ENCODE measurements at places on chromosomes 1 and 21.

GRCh38 chr1:38561725-38562124 is 297.8 kb downstream of the RRAGC start:
- no peak for DNase-seq

- no peak for DNase-seq
Observed at GRCh38 chr1:162093095-162093494, 23.6 kb downstream of the NOS1AP start.

- no peak for DNase-seq
Observed at GRCh38 chr21:46674430-46675007, 39.0 kb downstream of the PRMT2 start.

GRCh38 chr21:38250991-38251418 is 5.8 kb upstream of the KCNJ15 start:
- DNase-seq = no peak

DNA sequence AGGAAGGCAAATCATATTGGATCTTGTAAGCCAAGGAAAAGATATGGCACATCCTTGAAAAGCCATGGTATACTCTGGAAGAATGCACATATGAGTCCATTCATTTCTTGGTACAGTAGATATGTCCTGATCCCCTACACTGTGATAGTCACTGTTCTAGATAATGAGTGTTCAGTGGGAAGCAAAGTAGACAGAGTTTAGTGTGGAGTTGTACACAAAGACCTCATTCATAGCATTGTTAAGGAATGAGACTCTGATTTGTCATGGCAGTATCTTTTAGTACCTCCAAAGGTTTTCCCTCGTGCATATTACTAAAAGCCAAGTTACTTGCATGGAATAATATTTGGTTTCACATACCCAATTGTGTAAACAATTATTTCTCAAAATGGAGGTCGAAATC is 204.7 kb downstream of the NFIA start:
- DNase-seq = no peak

- no peak for DNase-seq
Observed at GRCh38 chr1:173355281-173356031, 121.7 kb upstream of the PRDX6 start.

DNA sequence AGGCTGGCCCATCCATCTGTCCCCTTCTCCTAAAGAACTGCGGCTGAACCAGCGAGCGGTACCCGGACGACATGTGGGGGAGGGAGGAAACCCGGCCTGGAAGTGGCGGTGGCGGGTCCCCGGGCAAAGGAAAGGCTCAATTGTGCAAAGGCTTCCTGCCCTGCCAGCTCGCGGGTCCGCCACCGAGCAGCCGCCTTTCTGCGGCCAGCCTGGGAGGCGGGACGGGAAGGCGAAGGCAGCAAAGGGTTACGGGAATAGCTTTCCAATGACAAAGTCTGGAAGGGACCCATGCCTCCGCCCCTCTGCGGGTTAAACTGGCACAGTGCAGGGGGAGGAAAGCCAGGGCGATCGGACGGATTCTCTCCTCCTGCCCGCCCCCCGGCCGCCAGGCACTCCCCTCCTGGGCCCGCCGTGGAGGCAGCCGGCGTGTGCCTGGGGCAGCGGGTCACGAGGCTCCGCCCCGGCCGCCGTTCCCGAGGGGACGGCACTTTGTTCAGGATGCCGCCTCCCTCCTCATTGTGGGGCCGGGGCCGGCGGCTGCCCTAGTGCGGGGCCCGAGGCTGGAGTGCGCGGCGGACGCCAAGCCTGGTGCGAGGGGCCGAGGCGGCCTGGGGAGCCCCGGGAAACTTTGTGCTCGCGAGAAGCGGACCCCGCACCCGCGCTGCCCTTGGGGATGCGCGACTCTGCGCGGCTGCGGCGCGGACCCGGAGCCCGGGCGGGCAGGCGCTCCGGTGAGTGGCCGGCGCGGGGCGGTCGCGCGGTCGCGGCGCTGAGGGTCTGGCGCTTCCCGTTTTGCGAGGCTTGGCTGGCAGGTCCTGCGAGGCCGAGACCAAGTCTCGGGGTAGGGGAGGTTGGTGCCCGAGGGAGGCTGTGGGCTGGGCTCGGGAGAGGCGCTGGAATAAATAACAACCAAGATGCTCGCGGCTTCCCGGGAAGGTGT is at the start of gene NAV1:
NAV1 (plus strand) TSS at position 516 of the 940 bp plus-strand sequence. CDS start 83,758 bp downstream, outside the sequence.
- no peak for DNase-seq

DNA sequence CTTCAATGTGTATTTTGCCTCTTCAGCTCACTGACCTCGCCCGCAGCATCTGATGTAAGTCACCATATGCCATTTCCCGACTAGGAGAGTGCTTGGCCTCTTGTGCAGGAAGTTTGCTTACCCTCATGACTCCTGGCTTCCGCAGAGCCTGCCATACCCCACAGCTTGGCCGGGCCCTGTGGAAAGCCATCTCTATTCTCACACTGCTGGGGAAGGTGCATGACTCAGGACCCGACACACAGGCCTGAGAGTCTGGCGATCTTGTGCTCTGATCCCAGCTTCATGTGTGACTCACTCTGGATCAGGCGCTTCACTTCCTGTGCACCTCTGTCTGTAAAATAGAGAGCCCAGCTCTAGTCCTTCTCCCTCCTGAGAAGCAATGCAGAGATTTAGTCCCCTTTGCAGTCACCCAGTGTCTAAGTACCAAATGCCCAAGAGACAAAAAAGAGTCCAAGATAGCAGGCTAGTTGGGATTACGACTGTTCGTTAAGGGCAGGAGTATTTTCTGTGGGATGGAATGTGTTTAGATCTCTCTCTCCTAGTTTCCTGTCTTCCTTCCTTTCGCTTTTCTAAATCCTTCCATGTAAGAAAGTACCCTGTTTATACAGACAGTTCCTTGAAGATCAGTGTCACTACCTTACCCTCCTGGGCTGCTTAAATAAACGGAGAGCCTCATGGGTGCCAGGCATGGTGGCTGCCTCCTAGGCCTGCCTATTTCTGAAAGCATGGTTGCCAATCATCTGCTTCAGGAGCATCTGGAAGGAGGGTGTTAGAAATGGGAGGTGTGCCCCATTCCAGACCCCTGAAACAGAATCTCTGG is 62.8 kb upstream of the KIF26B start:
- no peak for DNase-seq

GRCh38 chr1:174534789-174535188 is 87.0 kb downstream of the GPR52 start:
- DNase-seq = no peak

GRCh38 chr1:64469977-64470664 is at the start of gene CACHD1:
CACHD1 (plus strand) TSS chr1:64470129; CDS start chr1:64470745, 616 bp downstream.
- peak; percentile 19 for DNase-seq

DNA sequence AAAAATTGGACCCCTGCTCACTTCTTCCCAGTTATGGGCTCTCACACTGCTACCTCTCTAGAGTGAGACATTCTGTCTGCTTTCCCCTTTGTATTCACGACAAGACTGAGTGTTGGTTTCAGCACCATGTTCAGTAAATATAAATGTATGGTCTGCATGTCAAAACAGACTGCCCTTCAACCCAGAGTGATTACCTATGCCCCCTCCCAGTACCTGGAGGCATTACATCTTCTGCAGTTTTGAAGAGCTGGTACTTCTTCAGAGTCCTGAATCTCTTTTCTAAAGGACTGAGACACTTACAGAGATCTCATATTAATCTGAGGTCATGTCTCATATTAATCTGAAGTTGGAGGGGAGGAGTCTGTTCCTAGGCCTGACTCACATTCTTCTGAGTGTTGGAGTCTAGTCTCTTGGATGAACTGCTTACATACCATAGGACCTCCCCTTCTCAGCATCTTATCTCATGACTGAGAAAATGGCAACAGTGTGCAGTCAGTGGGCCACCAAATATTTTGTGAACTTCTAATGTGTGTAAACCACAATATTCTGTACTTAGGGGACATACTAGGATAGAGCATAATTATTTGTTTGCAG is 80.3 kb downstream of the RGL1 start:
- DNase-seq = no peak

DNA sequence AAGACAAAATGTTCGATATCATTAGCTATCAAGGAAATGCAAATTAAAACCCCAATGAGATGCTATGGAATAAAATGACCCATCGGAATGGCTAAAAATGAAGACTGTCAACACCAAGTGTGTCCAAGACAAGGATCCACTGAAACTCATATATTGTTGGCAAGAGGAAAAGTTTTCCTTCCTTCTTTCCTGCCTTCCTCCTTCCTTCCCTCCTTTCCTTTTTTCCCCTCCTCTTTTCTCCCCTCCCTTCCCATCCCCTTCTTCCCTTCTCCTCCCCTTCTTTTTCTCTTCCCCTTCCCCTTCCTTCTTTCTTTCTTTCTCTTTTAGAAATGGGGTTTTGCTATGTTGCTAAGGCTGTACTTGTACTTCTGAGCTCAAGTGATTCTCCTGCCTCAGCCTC is 64.2 kb upstream of the TENT5B start:
- no peak for DNase-seq

- no peak for DNase-seq
Observed at GRCh38 chr1:7519861-7520395, 251.2 kb upstream of the VAMP3 start.

DNA sequence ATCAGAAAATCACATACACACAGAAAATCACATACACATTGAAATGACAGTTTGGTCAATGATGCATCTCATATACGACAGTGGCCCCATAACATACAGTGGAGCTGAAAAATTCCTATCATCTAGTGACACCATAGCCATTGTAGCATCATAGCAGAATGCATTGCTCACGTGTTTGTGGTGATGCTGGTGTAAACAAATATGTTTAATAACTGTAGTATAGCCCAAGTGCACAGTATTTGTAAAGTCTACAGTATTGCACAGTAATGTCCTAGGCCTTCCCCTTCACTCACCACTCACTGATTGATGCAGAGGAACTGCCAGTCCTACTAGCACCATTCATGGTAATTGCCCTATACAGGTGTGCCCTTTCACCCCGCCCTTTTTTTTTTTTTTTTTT is 30.1 kb upstream of the RUNX1 start:
- no peak for DNase-seq

DNA sequence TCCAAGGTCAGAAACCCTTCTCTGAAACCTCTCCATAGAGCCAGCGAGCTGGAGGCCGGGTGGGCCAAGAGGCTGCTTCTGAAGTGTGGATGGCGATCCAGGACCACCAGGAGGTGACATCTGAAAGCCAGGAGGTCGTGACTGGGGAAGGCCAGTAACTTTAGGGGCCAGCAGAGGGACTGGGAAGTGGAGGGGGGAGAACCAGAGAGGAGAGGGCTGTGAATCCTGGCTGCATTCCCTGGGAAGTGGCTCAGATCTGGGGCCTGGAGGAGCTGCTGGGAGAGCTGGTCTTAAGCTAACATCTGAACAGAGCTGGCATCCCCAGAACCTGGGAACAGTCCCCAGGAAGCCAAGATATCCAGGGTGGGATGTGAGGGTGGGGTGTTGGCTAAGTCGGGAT is 11.3 kb upstream of the EPHA8 start:
- DNase-seq = no peak

GRCh38 chr1:50620680-50621329 is 197.6 kb upstream of the DMRTA2 start:
- no peak for DNase-seq

DNA sequence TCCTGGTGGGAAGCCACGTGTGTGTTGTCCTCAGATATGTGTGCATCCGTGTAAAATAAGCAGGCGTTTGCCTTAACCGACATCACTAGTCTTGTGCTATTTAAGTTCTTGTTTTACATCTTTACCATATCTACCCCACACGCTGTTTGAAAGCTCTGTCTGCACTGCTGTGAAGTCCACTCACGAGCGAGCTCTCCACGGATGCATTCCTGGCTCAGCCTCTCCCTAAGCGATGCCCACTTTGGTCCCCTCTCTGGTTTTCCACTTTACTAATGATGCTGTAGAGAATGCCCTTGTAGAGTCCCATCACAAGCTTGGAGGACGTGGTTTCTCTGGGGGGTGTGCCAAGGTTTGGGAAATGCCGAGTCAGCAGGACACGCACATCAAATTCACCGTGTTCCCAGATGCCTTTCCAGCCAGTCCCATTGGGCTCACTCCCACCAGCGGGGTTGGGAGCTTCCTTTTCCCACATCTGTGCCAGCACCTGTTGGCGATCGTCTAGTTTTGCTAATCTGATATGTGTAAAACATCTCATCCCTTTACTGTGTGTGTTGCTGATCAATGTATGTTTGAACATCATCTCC is 43.8 kb downstream of the ACTL8 start:
- no peak for DNase-seq

DNA sequence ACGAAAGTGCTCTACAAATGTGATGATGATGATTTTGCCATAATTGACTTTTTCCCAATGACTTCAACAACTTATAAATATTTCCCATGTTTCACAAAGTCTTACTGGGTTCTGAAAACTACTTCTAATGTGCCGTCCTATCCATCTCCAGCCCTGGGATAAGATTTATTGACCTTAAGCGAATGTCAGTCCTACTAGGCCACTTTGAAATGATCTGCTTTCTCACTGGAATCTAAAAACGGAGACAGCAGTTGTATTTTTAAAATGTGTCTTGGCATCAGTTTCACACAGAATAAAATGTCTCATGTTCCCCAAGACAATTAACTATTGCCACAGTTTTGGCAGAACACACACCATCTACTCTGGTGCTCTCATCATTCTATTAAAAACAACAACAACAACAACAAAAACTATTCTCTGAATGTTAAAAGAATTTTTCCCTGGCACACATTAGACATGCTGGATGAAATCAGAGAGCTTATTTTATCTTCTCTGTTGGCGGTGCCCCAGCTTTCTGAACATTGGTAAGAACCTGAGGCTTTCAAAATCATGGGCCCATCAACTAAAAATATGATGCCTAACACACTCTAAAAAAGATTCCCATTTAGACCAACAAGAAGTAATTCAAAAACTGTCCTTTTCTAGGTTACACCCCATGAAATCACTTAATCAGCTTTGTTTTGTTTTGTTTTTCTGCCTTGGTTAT is 23.1 kb upstream of the DNASE2B start:
- no peak for DNase-seq

DNA sequence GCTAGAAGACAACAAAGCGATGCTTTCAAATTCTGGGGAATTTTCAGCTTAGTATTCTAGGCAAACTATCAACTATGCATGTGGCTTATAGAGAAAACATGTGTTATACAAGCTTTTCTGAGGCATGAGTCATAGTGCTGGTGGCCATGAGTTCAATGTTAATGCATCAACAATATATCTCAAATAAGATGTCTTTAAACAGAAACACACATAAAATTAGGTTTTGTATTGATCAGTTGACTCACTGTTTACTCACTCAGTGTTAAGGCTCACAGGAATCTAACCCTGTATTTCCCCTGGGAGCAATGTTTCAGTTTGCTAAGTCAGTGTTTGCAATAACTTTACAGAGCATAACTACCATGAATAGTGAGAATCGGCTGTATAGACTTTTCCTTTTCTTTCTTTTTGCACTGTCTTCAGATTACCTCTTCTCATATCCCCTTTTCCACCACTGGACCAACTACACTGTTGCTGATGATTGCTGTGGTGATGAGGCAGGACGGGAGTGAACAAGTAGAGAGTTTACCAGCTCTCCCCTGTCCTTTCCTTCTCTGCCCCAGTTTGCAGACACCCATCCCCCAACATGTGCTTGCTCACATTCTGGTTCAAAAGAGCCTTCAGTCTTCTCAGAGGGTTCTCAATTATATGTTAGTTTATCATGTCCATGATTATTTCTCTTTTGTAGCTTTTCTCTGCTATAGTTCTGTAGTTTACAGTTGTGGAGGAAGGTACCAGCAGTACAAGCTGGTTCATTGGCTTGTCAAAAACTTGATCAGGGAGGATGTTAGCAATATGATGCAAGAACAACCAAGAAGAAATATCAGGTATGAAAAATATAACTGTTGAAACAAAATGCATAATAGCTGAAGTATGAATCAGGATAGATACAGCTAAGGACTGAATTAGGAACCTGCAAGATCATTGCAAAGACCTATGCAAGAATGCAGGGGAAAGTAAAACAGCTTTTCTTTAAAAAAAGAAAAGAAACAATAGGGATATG is 23.9 kb downstream of the CD2 start:
- no peak for DNase-seq

GRCh38 chr1:173015629-173016028 is 35.1 kb downstream of the TNFSF18 start:
- DNase-seq = no peak

All from CD8-positive, alpha-beta T cell (primary cell).